Activated CD4-positive, alpha-beta memory T cell treated with anti-CD3 and anti-CD28 coated beads, Interleukin-2, amount 10 ng/mL, durations not matched to agents 7 days and 5 days (primary cell): ENCODE measurements at places on chromosomes 5 and 9.

DNA sequence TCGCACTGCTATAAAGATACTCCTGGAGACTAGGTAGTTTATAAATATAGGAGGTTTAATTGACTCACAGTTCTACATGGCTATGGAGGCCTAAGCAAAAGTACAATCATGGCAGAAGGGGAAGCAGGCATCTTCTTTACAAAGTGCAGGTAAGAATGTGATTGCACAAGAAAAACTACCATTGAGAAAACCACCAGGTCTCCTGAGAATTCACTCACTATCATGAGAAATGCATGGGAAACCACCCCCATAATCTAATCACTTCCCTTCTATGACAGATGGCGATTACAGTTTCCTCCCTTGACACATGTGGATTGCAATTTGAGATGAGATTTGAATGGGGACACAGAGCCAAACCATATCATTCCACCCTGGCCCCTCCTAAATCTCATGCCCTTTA, 121.2 kb upstream of the ST8SIA4 start:
- no peaks in the 10 kb centered on the region for H3K4me1 ChIP-seq
- H3K27ac ChIP-seq, result no peak overlapping the region
- H3K36me3 ChIP-seq, result no peaks in the 10 kb centered on the region
- peaks cover 6% of the 10 kb centered on the region for H3K27me3 ChIP-seq
- no peak overlapping the region for H3K4me3 ChIP-seq

- H3K27me3 ChIP-seq, result no peaks in the 10 kb centered on the region
- peak overlapping the region; percentile 89 for H3K4me3 ChIP-seq
- peak overlapping the region; percentile 58 for H3K27ac ChIP-seq
- H3K4me1 ChIP-seq, result peaks cover 54% of the 10 kb centered on the region
- no peak for DNase-seq
These were observed 1.4 kb downstream of the SAP30L start for GRCh38 chr5:154447089-154447725.

- H3K4me1 ChIP-seq, result peaks cover 2% of the 10 kb centered on the region
- no peak overlapping the region for H3K4me3 ChIP-seq
- no peaks in the 10 kb centered on the region for H3K36me3 ChIP-seq
These were observed 40.2 kb upstream of the RAB3C start for GRCh38 chr5:58542709-58543108.

DNA sequence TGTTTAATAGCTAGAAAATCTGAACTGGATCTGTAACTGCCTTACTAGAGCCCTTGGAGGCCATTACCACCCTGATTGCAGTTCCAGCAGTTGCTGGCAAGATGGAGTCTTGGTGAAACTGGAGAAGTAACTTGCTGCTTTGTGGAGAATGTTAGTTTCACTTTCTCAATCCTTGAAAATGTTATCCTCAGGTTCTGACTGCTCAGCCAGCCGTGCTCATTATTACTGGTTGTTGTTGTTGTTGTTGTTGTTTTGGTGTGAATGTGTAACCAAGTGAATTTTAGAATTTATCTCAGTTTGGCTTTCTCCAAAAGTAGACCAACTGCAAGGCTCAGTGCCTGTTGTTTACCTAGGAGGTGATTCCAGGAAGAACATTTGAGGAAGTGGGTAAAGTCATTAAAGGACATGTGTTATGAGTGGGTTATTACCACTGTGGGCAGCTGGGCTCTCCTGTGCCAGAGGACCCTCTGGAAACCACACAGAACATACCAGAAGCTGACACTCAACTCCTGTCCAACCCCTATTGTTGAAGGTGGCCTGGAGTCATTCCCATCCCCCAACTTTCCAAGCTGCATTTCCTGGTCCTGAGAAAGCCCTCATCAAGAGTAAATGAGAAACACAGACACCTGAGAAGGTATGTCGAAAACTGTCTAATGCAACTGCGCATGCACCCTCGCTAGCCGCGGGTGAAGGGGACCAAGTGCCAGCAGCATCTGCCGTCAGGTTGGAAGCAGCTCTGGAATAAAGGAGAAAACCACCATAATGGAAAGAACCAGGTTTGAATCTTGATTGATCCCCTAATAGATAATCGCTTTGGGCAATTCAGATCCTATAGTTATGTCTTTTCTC, 111.6 kb downstream of the CMYA5 start:
- no peak for DNase-seq
- H3K27me3 ChIP-seq, result no peaks in the 10 kb centered on the region
- peaks cover 19% of the 10 kb centered on the region for H3K4me1 ChIP-seq
- no peaks in the 10 kb centered on the region for H3K36me3 ChIP-seq
- H3K4me3 ChIP-seq, result peak overlapping the region; percentile 12

GRCh38 chr9:31969552-31969951, 414.9 kb upstream of the ACO1 start:
- no peak overlapping the region for H3K27ac ChIP-seq
- no peak for DNase-seq
- H3K4me1 ChIP-seq, result no peaks in the 10 kb centered on the region
- no peak overlapping the region for H3K4me3 ChIP-seq
- H3K27me3 ChIP-seq, result no peaks in the 10 kb centered on the region
